ENCODE measurements at places on chromosomes 2 and 18. TPM values are rescaled to one million over a fixed set of nuclear protein-coding genes. Genes with fewer than 3 reads are reported as not detected.

GRCh38 chr2:77028032-77028600 lies 494.1 kb downstream of the LRRTM4 start:
- no peak for DNase-seq

SIX3 gene
- total RNA-seq, result 1.2 TPM

- no peak for DNase-seq
Observed at GRCh38 chr2:154591294-154591820, 107.1 kb upstream of the KCNJ3 start.

- no peak for DNase-seq
Observed at GRCh38 chr2:166634706-166635105, 140.7 kb upstream of the SCN7A start.

SATB2 gene
- 440 TPM for total RNA-seq

CDKL4 gene
- total RNA-seq, result 14.7 TPM

AUP1 gene
- total RNA-seq, result 42.0 TPM

- DNase-seq, result no peak
Observed at GRCh38 chr2:204024503-204024902, 87.9 kb downstream of the ICOS start.

SLC11A1 gene
- total RNA-seq, result 0.82 TPM

FAM110C gene
- 8.6 TPM for total RNA-seq

DNA sequence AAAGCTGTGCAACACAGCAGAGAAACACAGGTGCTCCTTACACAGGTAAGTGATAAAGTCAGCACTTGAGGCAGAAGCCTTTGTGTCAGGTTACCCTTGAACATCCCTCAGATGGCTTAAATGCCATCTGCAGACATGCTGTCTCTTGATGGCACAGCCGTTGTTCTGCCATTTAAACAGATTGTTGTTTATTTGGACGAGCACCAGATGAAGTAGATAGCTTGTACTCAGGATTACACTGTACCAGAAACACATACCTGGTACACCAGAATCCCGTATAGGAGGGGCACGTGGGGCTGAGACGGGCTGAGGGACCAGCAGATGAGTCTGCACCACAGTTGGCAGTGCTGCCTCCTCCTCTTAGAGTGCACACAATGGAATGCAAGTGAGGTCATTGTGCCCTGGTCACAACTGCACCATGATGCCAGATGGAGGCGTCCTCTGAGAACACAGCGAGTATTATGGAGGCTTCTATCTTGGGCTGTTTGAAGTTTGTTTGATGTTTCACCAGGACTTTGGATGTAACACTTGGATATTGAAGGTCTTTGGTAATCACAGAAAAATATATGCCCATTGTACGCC lies 143.0 kb downstream of the TANC1 start:
- DNase-seq, result no peak

GRCh38 chr2:41759880-41760279 lies 287.9 kb upstream of the PKDCC start:
- peak; percentile 9 for DNase-seq

GRCh38 chr2:20447437-20448245 lies 767 bp downstream of the RHOB start:
- peak; percentile 54 for DNase-seq

GRCh38 chr2:12502759-12503158 lies 214.0 kb upstream of the TRIB2 start:
- no peak for DNase-seq

- no peak for DNase-seq
Observed at GRCh38 chr2:100584816-100585215, 22.0 kb downstream of the PDCL3 start.

- no peak for DNase-seq
Observed at GRCh38 chr18:35842536-35842935, 129.9 kb upstream of the RMP24 start.

DNA sequence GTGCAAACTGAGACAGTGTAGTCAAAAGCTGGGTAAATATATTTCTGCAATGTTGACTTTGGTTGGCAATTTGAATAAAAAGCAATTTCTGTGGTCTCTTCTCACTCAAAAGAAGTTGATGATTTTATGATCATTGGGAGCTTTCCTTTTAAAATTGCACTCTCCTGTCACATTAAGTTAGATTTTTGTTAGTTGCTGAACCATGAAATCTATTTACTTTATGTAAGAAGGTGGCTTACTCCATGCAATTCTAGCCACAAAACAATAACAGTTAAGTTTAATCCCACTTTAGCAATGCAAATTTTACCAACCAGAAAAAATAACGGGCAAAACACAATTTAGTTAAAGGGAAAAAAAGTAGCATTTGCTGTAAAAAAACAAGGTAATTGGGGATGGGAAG lies 48.3 kb downstream of the DLGAP1 start:
- DNase-seq, result no peak

IL36A gene
- total RNA-seq, result not detected

DNA sequence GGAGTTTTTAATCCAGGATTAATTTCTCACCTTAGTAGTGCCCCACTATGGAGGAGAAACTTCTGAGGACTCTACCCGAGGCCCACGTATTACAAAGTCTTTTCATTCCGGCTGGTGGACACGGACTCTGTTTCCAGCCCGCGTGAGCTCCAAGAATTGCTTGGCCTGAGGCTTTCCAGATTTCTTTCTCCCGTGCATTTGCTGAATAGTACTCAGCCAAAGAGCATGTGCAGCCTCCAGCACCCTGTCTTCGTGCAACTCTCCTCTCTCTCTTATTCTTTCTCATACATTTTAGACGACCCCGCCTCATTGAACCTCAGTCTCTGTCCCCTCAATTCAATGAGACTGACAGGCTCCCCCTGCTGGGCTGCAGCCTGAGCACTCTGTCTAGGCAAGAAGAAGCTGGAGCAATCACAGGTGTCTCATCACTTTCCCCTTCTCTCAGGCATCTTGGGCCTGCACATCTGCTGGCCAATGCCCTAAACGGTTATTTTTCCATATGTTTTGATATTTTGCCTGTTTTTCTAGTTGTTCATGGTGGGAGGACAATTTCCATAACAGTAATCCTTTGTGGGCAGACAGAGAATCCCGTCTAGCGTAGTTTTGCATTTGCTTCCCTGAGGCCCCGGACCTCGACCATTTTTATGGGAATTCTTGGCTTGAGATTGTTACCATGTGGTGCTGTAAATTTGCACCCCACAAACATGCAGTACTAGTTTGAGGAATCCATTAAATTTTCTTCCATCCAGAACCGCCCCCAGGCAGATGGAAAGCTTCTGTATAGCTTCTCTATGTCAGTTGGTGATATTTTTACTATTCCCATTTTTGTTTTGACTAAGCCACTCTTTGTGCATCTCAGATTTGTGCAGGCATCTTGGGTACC lies 50.1 kb upstream of the LPIN2 start:
- DNase-seq, result peak; percentile 39

- no peak for DNase-seq
Observed at GRCh38 chr2:137888845-137889244, 75.4 kb upstream of the HNMT start.

GRCh38 chr2:48345176-48345575 lies 184.8 kb upstream of the STON1 start:
- no peak for DNase-seq

DNA sequence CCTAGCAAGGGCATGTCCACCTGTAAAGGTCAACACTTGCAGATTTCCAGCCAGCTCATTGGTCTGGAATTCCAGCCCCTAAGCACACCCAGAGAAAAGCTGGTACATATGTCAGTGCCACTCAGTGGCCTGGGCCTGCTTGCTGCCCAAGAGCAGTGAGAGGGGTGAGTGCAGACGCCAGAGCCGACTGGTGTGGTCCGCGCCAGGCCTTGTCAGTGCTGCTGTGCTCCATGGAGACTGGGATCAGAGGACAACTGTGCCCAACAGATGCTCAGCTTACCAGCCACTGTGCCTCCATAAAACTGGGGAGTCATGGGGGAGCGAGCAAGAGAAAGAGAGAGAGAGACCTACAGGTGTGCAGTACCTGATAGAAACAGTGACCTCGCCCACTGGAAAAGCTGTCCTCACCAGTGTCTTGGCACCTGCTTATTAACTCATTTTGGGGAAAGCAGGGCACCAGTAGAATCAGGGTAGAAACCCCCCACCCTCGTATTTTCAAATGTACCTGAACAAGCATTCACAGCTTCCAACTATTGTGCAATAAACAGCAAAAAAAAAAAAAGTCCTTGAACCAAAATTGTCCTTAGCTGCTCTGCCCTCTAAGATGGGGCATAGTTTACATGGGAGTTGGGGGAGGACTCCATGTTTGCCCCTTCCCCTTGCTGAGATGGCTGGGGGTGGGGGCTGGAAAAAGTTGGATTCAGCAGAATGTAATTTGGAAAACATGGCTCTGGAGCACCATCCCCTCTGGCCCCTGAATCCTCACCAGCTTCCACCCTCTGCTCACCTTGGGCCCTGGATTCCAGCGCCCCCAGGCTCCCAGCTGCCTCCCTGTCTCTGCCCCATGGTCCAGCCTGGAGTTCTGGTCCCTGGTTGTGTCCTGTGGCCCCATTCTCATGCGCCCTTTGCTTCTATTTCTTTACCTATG lies 1.4 kb upstream of the SP140L start:
- DNase-seq, result no peak

DNA sequence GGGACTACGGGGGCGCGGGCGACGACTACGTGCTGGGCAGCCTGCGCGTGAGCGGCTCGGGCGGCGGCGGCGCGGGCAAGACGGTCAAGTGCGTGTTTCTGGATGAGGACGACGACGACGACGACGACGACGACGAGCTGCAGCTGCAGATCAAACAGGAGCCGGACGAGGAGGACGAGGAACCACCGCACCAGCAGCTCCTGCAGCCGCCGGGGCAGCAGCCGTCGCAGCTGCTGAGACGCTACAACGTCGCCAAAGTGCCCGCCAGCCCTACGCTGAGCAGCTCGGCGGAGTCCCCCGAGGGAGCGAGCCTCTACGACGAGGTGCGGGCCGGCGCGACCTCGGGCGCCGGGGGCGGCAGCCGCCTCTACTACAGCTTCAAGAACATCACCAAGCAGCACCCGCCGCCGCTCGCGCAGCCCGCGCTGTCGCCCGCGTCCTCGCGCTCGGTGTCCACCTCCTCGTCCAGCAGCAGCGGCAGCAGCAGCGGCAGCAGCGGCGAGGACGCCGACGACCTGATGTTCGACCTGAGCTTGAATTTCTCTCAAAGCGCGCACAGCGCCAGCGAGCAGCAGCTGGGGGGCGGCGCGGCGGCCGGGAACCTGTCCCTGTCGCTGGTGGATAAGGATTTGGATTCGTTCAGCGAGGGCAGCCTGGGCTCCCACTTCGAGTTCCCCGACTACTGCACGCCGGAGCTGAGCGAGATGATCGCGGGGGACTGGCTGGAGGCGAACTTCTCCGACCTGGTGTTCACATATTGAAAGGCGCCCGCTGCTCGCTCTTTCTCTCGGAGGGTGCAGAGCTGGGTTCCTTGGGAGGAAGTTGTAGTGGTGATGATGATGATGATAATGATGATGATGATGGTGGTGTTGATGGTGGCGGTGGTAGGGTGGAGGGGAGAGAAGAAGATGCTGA lies 1.4 kb downstream of the SOX11 start:
- peak; percentile 44 for DNase-seq

UGT1A5 gene
- not detected for total RNA-seq

- DNase-seq, result no peak
Observed at GRCh38 chr2:179936654-179937053, 70.4 kb downstream of the CWC22 start.

CKAP2L gene
- total RNA-seq, result 2.0 TPM

GRCh38 chr18:62280058-62280457 lies 45.1 kb upstream of the TNFRSF11A start:
- no peak for DNase-seq
